ENCODE measurements at places on chromosomes 16 and 17.

DNA sequence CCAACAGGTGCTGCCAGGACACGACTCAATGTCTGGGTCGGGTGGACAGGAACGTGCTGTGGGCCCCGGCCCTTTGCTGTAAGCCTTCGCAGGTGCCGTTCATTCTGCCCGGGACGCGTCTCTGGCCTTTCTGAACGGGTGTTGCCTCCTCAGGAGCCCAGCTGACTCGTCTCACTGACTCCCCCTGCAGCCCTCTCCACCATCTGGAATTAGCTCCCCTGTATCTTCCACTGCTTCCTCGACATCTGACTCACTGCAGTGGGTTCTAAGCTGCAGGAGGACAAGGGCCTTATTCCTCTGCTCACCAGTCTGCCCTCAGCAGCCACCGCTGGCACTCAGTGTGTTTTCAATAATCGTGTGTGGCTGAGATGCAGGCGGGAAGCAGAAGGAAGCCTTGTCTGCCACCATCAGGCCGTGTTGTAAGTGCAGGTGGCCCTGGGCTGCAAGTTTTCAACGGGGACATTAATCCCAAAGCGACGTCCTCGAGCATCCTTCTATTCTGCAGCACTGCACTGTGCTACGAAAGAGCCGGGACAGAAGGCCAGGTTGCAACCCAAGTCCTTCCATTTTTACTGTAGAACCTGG lies 256.2 kb downstream of the FOXL1 start:
- no peak for DNase-seq

GRCh38 chr16:65600629-65601028 lies 478.8 kb upstream of the CDH11 start:
- DNase-seq: no peak

DNA sequence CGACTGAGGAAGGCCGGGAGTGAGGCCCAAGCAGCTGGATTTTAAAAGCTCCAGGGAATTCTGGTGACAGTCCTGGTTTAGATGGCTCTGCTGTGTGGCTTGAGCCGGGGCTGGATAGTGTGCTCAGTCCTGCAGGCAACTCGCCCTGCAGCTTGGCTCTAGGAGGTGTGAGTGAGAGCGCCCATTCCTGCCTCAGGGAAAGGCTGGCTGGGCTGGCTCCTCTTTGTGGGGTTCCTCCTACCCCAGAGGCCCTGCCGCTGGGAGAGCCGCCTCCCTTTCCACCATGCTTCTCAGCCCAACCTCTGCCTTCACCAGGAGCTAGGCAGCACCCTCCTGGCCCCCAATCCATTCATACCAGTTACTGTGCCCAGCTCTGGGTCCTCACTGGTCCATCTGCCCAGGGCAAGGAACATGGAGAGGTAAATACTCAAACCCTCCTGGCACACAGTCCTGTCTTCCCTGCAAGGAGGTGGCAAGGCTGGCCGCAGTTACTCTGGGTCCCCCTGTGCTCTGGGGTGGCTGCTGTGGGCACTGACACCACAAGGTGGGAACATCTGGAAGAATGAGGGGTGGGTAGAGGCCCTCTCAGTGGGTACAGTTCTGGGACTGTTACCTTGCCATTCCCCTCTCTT lies 47.1 kb downstream of the VAC14 start:
- DNase-seq: no peak

DNA sequence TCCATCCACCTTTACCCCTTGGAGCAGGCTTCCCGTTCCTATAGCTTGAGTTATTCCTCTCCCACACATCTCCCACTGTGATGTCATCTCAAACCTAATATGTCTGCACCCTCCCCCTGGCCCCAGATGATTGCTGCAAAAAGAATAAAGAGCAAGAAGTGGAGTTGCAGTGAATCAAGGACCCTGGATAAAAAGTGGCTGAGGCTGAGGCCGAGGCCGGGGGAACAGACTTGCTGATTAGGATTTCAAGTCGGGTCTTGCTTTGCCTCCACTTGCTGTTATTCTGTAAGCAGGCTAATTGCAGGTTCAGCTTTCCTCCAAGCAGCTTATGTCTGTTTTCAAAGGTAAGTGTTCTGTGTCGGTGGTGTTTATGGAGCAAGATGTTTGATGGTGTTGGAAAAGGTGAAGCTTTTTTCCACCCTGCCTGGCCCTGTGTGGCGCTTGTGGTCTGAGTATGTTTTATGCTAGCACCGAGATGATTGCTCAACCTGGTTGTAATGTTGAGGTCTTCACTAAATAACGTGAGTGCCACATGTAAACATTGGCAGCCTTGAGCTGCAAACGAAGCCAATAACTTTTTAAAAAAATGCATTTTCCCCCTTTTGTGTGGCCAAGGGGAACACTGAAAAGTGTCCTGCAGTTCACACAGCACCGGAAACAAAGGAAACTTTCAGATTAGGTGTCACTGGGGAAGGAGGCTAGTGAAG lies 15.4 kb downstream of the HS3ST3B1 start:
- DNase-seq: no peak

DNA sequence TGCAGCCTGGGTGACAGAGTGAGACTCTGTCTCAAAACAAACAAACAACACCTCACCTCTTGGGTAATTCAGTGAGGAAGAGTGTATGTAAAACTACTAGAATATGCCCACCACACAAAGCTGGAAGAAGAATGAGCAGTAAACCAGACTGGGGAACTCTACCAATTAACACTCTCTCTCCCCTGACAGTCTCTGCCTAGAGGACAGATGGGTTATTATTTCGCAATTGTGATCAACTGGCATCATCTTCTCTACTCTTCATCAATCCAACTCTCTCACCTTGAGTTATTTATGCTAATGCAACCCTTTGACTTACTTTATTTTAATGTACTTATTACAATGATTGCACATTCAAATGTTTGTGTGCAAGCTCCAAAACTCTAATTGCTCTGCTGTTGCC lies 205.6 kb downstream of the XYLT1 start:
- no peak for DNase-seq

Measured in stimulated activated CD8-positive, alpha-beta memory T cell treated with anti-CD3 and anti-CD28 coated beads, Interleukin-7, amount 100 ng/mL, for 1 hour (primary cell).